ENCODE measurements at places on chromosomes 2 and 18.
A peak's percentile ranks its signal among the peaks of the same experiment; 100 is the strongest.

- DNase-seq: peak; percentile 86
Measured at GRCh38 chr2:168096158-168096557, 151.2 kb downstream of the STK39 start.

GRCh38 chr18:23401400-23402347 is 51.4 kb upstream of the RIOK3 start:
- peak; percentile 97 for DNase-seq

DNA sequence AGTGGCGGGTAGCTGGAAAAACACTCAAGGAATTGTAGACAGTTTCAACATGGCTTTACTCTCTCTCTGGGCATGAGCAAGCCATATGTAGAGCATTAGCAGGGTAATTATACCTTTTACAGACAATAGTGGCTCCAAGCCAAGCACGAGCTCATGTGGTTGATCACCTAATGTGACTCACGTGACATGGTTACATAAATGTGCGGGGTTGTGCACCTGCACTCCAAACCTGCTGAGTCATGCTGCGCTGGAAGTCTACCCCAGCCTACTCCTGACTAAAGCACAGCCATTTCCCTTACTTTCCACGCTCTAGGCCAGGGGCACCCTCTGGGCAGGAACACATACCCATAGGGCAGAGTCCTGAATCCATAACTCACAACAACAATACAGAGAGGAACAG is 232.8 kb downstream of the MBD5 start:
- DNase-seq: peak; percentile 94

GRCh38 chr2:101818531-101819451 is 121.3 kb downstream of the MAP4K4 start:
- DNase-seq: no peak

GRCh38 chr18:64032312-64032711 is 62.4 kb downstream of the SERPINB8 start:
- no peak for DNase-seq

GRCh38 chr2:71787108-71787415 is 333.7 kb downstream of the DYSF start:
- no peak for DNase-seq

GRCh38 chr2:205138735-205139134 is 543.6 kb upstream of the NRP2 start:
- DNase-seq: no peak

DNA sequence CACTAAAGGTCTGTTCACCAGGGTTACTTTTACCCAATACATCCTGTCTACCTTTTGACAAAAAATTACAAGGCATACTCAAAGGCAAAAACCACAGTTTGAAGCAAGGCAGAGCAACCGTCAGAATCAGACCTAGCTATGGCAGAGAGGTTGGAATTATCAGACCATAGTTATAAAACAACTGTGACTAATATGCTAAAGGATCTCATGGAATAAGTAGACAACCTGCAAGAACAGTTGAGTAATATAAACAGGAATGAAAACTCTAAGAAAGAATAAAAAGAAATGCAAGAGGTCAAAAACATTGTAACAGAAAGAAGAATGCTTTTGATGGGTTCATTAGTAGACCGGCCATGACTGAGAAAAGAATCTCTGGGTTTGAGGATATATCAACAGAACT is 318.8 kb upstream of the KCNH7 start:
- peak; percentile 59 for DNase-seq
